ENCODE measurements at places on chromosomes 3 and 15.

DNA sequence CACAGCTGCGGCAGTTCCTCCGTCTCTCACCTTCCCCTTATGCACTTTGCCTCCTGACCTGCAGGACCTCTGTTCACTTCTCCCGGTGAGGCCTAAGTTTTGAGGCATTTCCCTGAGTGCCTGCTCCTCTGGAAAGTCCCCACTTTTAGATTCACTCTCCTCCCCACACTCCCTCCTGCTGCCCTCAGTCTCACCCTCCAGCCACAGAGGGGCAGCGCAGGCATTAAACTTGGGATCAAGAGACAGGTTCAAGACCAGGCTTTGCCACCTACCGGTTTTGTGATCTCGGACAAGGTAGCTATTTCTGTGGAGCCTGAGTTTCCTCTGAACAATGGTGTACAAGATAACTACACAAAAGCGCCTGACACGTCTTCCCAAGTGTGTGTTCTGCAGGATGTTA, 19.4 kb downstream of the SLC6A11 start:
- no peak for DNase-seq

- no peak for DNase-seq
Measured at GRCh38 chr3:23111797-23112196, 91.3 kb upstream of the UBE2E2 start.

- DNase-seq: no peak
Measured at GRCh38 chr3:183193762-183194689, 31.5 kb upstream of the LAMP3 start.

GRCh38 chr3:141328286-141329166, 39.8 kb upstream of the ZBTB38 start:
- no peak for DNase-seq

DNA sequence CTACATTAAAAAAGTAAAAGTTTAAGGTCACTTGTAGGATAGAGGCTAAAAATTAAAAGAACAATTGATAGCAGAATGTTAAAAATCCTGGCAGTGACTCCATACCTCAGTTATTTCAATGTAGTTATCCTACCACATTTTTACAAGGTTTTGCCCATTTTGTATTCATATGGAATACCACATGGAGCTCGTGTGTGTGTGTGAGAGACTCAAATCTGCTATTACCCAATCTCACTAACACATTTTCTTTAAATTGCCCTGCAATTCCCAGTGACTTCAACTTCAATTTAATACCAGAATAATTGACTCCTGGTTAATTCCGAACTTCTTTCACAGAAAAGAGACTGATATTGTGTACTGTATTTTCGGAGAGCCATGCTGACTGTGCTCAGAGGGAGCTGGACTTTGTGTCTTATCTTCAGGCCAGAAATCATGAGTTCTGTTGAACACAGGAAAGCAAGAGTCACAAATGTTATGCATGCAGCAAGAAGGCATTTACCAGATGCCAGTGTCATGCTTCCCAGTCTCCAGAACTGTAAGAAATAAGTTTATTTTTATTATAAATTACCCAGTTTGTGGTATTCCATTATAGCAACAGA, 529.0 kb upstream of the NECTIN3 start:
- DNase-seq: no peak

GRCh38 chr15:68442041-68442440, 10.1 kb upstream of the ITGA11 start:
- DNase-seq: no peak

GRCh38 chr15:41901431-41901830, 7.6 kb upstream of the SPTBN5 start:
- DNase-seq: no peak

DNA sequence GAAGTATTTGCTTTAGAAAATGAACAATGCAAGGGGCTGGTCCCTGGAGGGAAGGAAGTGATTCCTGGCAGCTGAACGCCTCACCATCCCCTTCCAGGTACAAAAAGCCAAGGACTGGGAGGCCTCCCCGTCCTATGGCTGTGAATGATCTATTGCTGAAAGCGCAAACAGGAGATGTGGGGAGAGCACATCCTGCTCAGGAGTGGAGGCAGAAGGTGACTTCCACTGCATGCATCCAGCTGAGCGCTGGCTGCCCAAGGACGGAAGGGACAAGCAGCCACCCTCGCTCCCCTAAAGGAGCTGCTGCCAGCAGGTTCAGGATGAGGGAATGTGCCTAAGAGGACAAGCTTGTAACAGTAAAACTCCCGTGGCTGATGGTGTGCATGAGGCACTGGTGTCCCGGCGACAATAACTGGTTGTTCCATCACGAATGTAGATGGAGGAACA, 41.4 kb downstream of the ABTB1 start:
- no peak for DNase-seq

GRCh38 chr3:128605091-128606046, 45.2 kb downstream of the RPN1 start:
- no peak for DNase-seq

GRCh38 chr3:188584162-188584529, 430.2 kb downstream of the LPP start:
- DNase-seq: no peak
